ENCODE measurements at places on chromosomes 6 and 20.

GRCh38 chr20:44596876-44597275 lies 14.5 kb downstream of the PKIG start:
- DNase-seq, result no peak

DNA sequence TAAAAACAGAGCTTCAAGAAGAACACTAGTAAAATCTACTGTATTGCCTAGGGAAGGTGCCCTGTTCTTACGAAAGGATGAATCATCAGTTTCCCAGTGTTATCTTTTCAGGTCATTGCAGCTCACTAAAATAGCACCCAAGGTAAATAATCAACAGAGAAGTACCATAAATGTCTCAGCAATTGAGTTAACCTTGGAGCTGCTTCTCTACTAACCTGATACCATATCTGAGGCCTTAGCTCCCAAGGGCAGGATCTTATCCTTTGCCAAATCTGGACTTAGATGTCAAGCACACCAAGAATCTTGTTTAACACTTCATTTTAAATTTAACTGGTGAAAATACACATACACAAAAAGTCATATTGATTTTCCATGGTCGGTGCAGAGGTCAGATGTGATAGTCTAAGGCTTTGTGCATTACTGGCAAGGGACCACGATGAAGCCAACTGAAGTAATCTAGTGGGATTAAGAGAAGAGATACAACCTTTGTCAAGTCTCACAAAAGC lies 81.5 kb downstream of the EDN1 start:
- no peak for DNase-seq

- peak; percentile 15 for DNase-seq
Observed at GRCh38 chr6:116369964-116370759, 585 bp upstream of the DSE start.

DNA sequence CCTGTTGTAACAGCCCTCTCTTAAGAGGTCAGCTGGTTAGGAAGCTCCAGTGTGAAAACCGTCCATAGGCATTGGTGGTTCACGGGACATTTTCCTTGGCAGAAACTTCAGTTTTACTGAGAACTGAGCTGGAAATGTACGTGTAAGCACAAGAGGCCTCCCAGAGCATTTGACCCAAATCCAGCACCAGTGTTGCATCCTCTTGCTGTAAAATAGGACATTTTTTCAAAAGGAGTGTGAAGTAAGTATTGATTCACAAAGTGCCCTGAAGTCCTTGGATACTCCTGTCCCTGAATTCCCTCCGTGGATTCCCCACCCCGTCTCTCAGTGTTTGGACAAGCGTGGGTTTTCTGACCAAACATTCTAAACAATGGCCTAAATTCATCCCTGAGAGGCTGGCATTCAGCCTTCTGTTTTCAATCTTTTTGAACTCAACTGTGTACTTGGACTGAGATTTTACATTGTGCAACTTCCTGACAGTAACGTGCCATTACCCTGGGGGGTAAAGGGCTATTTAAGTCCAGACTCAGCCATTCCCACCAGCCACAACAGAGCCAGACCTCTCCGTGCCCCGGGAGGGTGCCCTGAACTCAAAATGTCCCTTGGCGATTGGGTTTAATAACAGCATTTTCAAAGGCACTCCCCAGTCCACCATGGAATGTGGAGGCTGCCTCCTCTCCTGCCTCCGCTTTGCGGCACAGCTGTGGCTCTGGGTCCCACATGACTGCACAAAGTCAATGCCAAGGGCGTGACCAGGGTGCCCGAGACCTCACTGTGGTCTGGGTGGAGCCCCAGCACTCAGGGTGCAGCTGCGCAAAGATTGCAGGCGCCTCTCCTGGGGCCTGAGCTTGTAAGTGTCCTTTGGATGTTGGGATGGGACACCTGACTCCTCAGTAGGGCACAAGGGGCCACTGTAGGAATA lies 92.7 kb upstream of the AFDN start:
- peak; percentile 32 for DNase-seq

GRCh38 chr20:8631271-8631670 lies 437.6 kb upstream of the PLCB4 start:
- DNase-seq, result no peak

GRCh38 chr6:163356324-163356723 lies 58.2 kb upstream of the QKI start:
- DNase-seq, result no peak

DNA sequence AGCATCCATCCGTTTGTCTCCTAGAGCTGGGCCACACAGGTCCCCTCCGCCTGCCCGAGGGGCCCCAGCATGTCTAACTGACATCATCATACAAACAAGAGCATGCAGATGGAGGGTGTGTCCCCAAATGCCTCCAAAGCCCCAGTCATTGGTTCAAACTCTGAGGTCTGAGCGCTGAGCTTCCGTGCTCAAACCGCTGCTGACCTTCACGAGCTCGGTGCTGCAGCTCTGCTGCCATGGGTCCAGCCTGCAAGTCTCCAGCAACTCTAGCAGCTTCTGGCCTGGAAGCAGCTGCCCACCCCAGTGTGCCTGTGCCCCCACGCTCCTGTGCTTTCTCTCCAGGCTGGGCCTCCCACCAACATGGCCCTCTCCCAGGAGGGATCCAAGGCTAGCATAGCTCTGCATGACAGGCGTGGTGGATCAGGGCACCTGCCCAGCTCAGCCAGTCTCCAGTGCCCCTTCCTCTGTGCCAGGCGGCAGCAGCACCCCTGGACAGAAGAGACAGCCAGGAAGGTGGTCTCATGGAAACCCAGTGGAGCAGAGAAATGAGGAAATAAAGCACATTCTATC lies 131.6 kb upstream of the PMEPA1 start:
- no peak for DNase-seq

DNA sequence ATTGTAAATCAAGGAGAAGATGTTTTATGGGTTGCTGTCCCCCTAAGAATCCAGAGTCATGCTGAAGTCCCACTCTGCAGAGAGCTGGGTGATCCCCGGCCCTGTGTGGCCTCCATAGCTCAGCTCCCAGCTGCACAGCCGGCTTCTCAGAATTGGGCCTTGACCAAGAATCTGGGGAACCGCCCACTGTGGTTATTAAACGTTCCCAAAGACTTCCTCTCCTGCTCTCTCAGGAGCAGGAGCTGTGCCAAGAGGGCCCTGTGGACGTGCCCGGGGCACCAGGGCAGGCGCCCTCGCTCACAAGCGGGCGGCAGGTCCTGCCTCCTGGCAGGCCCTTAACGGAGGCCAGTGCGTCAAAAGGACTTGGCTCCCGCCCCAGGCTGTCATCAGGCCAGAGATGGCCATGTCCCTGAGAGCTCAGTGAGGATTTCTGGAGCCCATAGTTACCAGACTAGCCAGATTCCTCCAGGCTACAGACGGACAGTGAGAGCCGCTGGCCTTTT lies 30.4 kb downstream of the ZC3H12D start:
- DNase-seq, result no peak

GRCh38 chr6:28258877-28259777 lies at the start of gene NKAPL:
Gene NKAPL (plus strand): TSS chr6:28259297. CDS start chr6:28259372, 75 bp downstream.
- DNase-seq, result no peak

GRCh38 chr6:79269877-79270276 lies 35.4 kb upstream of the HMGN3 start:
- no peak for DNase-seq

DNA sequence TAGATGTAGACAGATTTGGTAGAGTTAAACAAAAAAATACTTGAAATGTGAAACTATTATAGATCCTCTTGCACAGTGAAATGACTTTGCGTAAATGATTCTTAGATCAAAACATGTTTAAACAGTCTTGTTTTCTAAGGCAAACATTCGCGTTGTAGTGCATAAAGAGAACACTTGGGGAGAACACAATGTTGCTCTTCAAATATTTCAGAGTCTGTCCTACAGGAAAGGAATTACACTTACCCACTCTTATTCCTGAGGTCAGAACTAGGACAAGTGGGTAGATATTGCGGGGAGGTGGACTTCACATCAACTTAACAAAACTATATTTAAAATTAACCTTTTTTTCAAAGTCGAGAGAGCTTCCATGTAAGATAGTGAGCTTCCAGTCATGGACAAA lies 183.5 kb upstream of the PCSK2 start:
- DNase-seq, result no peak

DNA sequence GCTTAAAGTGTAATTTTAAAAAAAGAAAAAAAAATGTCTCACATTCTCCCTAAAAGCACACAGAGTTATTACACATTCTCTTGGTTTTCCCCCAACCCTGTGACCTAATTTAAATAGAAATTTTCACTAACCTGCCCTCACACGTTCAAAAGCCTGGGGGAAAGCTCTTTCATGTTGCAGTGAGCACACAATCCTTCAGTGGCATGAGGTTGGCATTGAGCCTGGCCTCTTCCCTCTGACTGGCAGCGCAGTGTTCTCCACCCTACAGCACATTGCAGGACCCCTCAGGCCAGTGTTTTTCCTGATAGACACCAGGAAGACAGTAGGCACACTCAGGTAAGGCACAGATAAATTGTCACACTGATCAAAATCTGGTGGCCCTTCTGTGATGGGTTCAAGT lies 34.1 kb downstream of the TNFRSF21 start:
- DNase-seq, result no peak

GRCh38 chr6:142934599-142934998 lies 10.4 kb downstream of the HIVEP2 start:
- DNase-seq, result peak; percentile 39

DNA sequence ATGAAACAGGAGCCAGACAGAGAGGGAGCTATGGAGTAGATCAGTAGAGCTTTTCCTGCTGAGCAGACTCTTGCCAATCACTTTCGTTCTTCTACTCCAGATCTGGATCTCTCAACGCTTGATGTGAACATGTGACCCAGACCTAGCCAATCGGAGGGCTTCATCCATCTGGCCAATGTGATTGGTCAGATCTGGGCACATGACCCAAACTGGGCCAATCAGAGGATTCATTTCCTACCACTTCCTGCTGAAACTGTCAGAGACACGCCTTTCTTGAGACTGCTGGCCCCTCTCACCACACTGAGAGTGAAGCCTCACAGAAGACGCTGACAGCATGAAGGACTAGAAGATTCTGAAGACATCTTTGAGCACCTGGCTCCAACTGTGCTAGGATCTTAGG lies 44.2 kb upstream of the ZMYND8 start:
- DNase-seq, result peak; percentile 98

- no peak for DNase-seq
Observed at GRCh38 chr20:59836767-59837166, 96.7 kb downstream of the SYCP2 start.

DNA sequence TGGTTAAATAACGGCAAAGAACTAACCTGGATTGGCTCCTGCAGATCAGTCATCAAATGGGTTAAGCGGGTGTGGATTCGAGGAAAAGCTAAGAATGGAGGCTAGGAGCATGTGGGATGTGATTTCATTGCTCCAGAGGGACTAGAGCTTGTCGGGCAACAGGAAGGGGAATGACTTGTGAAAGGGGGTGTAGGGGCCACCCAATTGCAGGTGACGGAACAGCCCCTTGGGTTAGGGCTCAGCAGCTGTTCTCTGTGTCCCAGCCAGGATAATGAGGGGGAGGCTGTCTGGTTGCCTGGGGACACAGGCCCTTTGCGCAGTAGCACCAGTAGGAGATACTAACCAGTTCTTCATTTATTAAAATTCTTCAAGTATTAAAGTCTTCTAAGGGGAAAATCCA lies 25.0 kb upstream of the MRPS18A start:
- no peak for DNase-seq

- DNase-seq, result peak; percentile 29
Observed at GRCh38 chr20:47543006-47543431, 41.3 kb downstream of the NCOA3 start.

GRCh38 chr6:8279041-8279805 lies 156.1 kb downstream of the SLC35B3 start:
- no peak for DNase-seq

DNA sequence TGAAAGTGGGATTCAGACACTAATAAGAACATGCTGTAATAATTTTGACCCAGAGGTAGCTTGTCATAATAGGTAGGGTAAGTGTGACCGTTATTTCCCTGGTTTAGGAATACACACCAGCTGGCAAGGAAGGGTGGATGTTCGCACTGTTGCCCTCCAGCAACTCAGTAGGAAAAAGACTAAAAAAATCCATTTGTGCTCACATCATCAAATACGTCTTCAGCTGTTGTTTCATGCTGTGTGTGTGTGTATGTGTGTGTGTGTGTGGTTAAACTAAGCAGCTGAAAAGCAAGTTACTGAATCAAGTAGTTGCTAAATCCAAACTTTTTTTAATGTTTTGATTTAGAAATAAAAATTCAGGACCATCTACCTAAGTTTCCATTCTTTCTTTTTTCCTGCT lies 218.7 kb downstream of the TRDN start:
- DNase-seq, result no peak

DNA sequence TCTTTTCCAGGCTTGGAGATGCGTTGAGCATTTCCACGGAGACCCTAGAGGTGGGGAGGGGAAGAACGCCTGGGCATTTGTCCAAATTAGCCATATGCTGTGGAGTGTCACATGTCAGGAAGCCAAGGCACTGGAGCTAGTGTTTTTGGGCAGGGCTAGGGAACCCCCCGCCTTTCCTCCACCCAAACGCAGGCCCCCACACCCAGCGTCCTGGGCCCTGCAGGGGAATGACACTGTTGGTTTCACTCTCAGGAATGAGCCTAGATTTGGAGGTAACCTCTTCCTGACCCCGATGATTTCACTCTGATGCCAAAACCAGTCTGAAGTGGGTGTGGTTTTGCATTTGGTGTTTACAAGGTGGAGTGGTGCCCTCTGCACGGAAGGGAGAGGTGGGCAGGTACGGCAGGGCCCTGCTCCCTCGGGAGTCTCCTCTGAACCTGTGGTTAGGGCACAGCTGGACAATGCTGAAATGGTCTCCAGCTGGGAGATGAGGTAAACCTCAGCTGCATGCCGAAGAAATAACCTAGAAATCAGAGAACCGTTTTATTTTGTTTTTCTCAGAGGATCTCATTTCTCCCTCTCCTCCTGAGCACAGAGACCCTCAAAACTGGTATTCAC lies 29.5 kb downstream of the MTHFD1L start:
- no peak for DNase-seq

DNA sequence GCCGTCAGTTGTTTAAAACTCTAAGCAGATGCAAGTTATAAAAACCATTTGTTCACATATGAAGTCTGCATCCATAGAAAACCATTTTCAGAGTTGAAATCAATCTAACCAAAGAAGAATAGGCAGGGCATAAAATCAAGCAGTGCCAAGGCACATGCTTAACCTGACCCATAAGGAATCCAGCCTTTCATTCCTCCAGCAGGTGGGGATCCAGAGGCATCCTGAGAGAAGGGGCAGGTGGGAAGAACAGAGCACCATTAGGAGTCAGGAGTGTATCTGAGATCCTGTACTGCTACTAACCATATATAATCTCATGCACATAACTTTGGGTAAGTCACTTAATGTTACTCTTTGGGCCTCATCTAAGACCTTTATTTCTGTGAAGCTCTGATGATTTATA lies 29.4 kb upstream of the FOXO3 start:
- DNase-seq, result no peak

GRCh38 chr20:48703107-48703506 lies 124.7 kb downstream of the PREX1 start:
- DNase-seq, result no peak

GRCh38 chr20:21944227-21944626 lies 238.8 kb downstream of the PAX1 start:
- DNase-seq, result no peak

- DNase-seq, result no peak
Observed at GRCh38 chr20:25270829-25271251, 23.0 kb downstream of the PYGB start.

GRCh38 chr20:1707588-1708449 lies 50.2 kb upstream of the SIRPG start:
- no peak for DNase-seq
